ENCODE measurements at places on chromosomes 2 and 18. TPM values are rescaled to one million over a fixed set of nuclear protein-coding genes. Genes with fewer than 3 reads are reported as not detected.
A peak's percentile ranks its signal among the peaks of the same experiment; 100 is the strongest.

Gene C1GALT1C1L
- 0.44 TPM for total RNA-seq

Gene OTX1
- 0.27 TPM for total RNA-seq

- H3K36me3 ChIP-seq, result no peaks in the 10 kb centered on the region
- H3K4me3 ChIP-seq, result no peak overlapping the region
- no peak for DNase-seq
These were observed 13.8 kb upstream of the SERTAD2 start for GRCh38 chr2:64667535-64667934.

DNA sequence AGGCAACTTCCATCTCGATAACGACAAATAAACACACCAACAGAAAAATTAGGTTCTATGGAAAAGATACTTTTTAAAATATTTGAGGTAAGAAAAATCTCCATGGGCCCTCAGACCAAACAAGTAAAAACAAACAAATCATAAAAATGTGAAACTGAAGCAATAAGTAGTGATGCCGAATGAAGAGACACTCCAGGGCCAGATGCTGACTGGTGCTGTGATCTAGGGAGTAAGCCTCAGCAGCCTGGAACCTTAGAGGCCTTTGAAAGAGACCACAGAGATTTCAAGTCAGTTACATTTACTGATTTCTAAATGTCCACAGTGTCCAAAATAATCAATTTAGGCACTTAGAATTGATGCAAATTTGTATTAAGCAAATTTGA lies 1144.7 kb downstream of the CNTNAP5 start:
- H3K4me3 ChIP-seq, result no peak overlapping the region
- DNase-seq, result no peak
- H3K36me3 ChIP-seq, result no peaks in the 10 kb centered on the region
- H3K27ac ChIP-seq, result no peak overlapping the region
- H3K4me1 ChIP-seq, result no peaks in the 10 kb centered on the region
- H3K27me3 ChIP-seq, result no peaks in the 10 kb centered on the region

DNA sequence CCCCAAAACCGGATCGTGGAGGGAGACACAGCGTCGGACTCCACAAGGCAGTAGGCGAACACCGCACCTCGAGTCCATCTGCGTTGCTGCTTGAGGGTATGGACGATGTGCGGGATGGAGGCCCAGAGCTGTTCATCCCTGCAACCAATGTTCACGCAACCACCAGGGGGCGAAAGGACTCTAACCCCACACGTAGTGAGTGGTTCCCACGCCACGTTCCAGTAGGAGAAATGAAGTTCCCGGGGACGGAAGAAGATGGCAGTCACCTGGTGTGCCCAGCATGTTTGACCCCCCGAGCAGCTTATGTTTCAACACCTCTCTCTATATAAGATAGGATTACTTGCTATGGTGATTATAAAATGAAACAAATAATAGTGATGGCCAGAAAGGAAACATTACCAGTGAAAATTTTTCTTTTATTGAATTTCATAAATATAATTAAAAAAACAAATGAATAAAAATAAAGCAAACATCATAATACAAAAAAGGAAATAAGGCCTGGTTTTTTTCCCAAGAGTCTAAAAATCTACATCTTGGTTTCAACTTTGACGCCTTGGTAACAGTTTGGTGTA lies 184.3 kb downstream of the SH3BP4 start:
- H3K4me3 ChIP-seq, result no peak overlapping the region
- H3K27me3 ChIP-seq, result no peaks in the 10 kb centered on the region
- H3K27ac ChIP-seq, result no peak overlapping the region
- peak; percentile 83 for DNase-seq
- H3K4me1 ChIP-seq, result no peaks in the 10 kb centered on the region
- H3K36me3 ChIP-seq, result no peaks in the 10 kb centered on the region

- H3K4me1 ChIP-seq, result peaks cover 27% of the 10 kb centered on the region
- no peaks in the 10 kb centered on the region for H3K36me3 ChIP-seq
- no peak overlapping the region for H3K4me3 ChIP-seq
- DNase-seq, result no peak
- no peak overlapping the region for H3K27ac ChIP-seq
These were observed 269.8 kb upstream of the ID2 start for GRCh38 chr2:8412082-8412481.

- H3K27me3 ChIP-seq, result no peaks in the 10 kb centered on the region
- H3K4me1 ChIP-seq, result peaks cover 4% of the 10 kb centered on the region
- H3K36me3 ChIP-seq, result no peaks in the 10 kb centered on the region
- no peak overlapping the region for H3K27ac ChIP-seq
- no peak for DNase-seq
- no peak overlapping the region for H3K4me3 ChIP-seq
These were observed 61.2 kb downstream of the ACYP2 start for GRCh38 chr2:54176577-54176976.

DNA sequence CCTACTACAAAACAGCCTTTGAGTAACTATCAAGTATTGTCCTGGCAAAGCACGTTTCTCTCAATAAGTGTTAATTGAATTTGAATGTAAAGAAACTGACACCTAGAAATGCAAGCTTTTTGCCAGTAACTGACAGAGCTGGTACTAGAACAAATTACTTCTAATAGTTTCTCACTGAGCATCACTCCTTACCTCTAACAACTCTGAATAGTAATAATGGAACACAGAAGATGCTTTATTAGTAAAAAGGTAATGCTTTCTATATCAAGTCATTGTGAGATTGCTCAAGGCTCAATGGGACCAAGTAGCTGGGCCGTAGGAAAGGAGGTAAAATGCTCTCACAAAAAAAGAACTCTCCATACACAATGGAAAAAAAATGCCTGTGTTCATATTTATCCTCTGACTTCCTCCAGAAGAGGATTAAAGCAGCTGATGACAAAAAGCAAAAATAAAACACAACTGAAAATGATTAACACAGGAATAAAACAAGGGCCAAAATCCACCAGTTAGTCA lies 11.8 kb downstream of the RASGRP3 start:
- peaks cover 18% of the 10 kb centered on the region for H3K4me1 ChIP-seq
- H3K36me3 ChIP-seq, result no peaks in the 10 kb centered on the region
- no peak overlapping the region for H3K27ac ChIP-seq
- H3K4me3 ChIP-seq, result no peak overlapping the region
- H3K27me3 ChIP-seq, result no peaks in the 10 kb centered on the region

DNA sequence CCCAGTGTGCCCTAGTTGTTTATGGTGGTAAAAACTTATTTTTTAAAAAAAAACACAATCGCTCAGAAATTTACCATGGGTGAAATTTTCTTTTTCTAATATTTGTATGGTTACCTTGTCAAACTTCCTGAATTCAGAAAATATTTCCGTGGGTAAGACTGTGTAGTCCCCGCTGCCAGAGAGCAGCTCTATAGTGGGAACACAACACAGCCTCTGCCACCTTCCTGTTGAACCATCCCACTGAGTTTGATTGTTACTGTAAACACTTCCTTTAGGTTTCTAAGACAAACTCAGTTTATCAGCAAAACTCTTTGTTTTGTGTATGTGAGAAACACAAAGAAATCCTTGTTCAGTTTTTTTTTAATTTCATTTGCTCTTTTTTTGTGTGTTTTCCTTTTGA lies 17.9 kb downstream of the DNAH6 start:
- H3K4me1 ChIP-seq, result no peaks in the 10 kb centered on the region
- no peak overlapping the region for H3K27ac ChIP-seq
- no peaks in the 10 kb centered on the region for H3K36me3 ChIP-seq
- DNase-seq, result no peak
- no peaks in the 10 kb centered on the region for H3K27me3 ChIP-seq

DNA sequence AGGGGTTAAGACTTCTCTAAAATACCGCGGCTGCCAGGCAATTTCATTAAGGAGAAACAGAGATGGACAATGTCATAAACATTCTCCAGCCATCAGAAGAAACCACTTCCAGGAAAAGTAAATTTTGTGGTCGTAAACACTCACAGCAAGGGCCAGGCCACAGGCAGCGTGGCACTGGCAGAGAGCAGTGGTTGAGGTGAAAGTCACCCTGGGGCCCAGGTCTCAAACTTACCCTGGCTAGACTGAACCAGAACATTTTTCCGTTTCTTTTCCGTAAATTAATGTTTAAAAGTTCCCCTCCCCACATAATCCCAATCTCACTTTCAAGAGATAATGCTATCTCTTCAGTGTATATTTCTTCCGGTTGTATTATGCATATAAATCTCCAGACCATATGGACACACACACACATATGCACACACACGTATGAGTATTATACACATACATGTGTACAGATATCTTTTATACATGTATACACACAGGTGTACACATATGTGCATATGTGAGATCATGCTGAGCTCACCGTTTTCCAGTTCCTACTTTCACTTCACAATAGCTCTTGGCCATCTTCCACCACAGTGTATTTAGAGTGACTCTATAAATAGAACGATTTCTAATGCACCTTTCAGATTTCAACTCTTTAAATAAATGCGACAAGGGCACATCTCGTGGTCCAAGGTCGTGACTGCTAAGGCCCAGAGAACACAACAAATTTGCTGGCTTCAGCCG lies 90.1 kb downstream of the MALT1 start:
- no peak overlapping the region for H3K27ac ChIP-seq
- H3K4me1 ChIP-seq, result peaks cover 6% of the 10 kb centered on the region
- DNase-seq, result no peak
- H3K4me3 ChIP-seq, result no peak overlapping the region
- H3K36me3 ChIP-seq, result no peaks in the 10 kb centered on the region
- peaks cover 25% of the 10 kb centered on the region for H3K27me3 ChIP-seq
